ENCODE measurements at places on chromosomes 5 and 9.

GRCh38 chr5:78328585-78329173 is 31.7 kb upstream of the SCAMP1 start:
- no peak for DNase-seq

DNA sequence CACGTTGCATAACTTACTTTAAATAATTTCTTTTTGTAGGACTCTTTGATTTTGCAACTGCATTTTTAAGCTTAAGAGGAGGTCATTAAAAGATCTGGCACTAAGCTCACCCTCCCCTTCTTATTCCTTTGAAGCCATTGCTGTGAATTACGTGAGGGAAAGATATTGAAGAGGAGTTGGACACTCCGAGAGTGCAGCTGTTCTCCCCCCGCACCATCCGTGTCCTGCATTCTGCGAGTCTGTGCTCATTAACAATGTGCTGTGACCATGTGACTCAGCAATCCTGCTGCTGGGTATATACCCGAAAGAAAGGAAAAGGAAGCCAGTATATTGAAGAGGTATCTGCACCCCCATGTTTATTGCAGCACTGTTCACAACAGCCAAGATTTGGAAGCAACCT is 40.0 kb downstream of the NXNL2 start:
- no peak for DNase-seq

- DNase-seq = no peak
Observed at GRCh38 chr5:102545175-102545574, 46.4 kb upstream of the SLCO6A1 start.

GRCh38 chr5:1495525-1495897 is 28.2 kb downstream of the LPCAT1 start:
- no peak for DNase-seq

- DNase-seq = no peak
Observed at GRCh38 chr5:53469946-53470687, 10.3 kb upstream of the FST start.

DNA sequence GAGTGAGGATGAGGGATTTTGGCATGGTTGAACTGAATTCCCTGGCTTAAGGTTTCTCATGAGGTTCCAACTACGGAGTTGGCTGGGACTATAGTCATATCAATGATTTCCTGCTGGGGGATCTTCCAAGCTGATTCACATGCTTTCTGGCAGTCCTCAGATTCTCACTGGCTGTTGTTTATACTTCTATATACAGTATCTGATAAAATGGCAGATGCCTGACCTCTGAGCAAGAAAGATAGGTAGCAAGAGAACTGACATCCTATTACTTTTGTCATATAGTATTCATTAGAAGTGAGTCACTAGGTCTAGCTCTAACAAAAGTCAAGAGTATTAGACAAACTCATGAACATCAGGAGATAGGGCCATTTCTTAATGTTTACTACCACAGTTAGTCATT is 440.9 kb upstream of the EDIL3 start:
- no peak for DNase-seq

GRCh38 chr9:76530458-76531110 is 71.6 kb downstream of the GCNT1 start:
- DNase-seq = no peak

GRCh38 chr9:127915801-127916719 is 781 bp downstream of the ST6GALNAC4 start:
- DNase-seq = no peak

- peak; percentile 35 for DNase-seq
Observed at GRCh38 chr9:127569886-127570401, 42.1 kb upstream of the STXBP1 start.

- no peak for DNase-seq
Observed at GRCh38 chr5:9222054-9222976, 323.6 kb downstream of the SEMA5A start.

DNA sequence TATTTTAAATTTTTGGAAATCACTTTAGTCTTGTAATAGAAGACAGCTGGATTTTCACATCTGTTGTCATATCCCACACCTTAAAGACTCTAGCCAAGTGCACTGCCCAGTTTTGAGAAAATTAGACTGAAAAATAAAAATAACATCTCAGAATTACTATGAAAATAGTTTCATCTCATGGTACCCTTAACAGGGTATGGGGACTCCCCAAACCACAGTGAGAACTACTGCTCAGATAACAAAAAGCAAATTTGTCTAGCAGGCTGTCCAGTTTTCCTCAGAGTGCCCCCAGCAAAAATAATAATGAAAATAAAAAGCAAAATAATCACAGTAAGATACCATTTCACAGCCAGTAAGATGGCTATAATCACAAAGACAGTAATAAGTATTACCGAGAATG is 6.5 kb downstream of the UBQLN1 start:
- DNase-seq = no peak

GRCh38 chr9:123544007-123544827 is 188.2 kb downstream of the CRB2 start:
- peak; percentile 3 for DNase-seq

DNA sequence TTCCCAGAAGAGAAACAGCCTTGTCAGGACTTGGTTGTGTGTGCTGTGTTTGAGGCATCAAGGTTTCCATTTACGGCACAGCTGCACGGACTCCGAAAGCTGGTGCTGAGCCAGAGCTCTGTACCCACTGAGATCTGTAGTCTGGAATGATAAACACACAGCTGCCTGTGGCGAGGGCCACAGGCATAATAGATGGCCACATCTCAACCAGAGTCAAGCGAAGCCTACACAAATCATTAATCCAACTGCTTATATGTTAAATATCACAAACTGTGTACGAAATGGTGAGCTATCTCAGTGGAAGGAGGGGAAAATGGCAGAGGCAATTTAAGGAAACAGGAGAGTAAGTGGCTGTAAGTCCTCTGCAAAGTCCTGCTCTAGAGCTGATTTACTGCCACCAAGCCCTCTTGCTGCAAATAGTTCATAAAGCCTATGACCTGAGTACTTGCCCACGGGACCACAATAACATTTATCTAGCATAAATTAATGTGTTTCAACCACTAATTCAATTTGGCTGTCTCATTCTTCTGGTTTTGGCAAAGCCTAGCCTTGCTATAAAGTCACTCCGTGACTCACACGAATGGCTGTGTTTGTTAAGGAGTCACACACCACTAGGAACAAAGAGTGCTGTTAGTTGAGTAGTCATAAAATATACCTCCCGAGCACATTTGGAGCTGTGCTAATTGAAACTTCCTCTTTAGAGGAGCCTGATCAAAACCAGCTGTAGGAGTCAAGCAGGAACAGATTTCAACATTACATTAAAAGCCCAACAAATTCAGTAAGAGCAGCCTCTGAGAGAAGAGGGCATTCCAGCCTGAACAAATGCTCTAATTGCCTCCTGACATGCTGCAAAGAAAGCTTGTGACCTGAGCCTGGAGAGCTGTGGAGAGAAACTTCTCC is 738.6 kb upstream of the ZNF608 start:
- no peak for DNase-seq

DNA sequence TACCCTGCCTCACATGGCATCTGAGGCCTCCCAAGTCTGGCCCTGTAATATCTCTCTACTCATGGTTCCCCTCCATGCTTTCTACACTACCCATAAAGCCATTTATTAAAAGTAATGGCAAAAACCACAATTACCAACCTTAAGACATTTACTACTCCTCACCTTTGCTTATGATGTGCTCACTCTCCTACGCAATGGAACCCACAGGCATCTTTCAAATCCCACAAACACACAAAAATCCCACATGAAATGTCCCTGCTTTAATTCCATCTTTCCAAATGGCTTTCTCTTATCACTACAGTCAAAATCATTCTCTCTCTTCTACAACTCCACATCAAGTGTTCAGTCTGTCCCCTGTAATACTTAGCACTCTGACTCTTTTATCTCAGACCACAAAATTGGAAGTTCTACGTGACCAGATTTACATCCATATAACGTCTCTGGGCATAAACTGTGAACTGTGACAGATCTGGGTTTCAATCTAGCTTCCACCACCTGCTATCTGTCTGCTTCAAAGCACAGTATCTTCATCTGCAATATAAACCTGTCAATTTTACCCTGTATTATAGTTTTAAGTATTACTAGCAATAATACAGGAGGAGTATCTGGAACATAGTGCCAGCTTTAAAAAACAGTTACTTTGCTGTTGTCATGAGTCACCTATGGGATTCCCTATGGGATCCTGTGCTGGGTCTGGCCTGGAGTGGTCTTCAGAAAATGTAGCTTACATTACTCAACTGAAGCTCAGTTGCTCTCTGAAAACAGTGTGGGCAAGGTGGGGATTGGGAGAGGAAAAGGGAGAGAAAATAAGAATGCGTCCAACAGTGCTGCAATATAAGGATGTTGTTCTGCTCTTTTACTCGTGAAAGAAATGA is 137.1 kb upstream of the TRIM32 start:
- no peak for DNase-seq

GRCh38 chr5:171623551-171624097 is 162.0 kb upstream of the SMIM23 start:
- no peak for DNase-seq

GRCh38 chr9:35110327-35110761 is 5.3 kb downstream of the ATOSB start:
- no peak for DNase-seq

DNA sequence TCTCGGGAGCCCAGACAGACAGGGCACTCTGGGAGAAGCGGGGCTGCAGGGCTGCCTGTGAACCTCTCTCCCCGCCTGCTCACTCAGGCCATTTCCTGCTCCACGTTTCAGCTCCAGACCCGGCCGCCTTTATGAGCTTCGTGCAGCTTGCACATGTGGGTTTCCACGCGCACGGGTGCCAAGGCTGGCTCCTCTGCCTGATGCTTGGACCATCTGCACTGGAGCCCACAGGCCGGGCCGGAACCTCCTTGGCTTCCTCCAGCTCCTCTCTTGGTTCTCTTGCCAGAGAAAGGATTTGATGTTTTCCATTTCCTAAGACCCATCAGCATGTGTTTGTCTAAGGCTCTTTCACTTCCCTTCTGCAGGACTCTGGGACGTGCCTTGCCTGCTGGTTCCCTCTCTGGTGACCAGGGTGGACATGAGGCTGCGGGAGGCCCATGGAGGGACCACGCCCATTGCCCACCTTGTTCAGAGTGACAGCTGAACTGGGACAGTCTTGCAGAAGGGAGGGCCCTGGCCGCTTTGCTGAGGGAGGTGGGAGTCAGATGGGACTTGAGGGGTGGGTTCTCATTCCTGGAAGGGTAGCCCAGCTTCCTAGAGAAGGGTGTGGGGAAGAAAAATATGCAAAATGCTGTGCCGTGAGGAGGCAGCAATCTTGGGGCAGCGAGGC is 23.3 kb upstream of the COL5A1 start:
- no peak for DNase-seq

DNA sequence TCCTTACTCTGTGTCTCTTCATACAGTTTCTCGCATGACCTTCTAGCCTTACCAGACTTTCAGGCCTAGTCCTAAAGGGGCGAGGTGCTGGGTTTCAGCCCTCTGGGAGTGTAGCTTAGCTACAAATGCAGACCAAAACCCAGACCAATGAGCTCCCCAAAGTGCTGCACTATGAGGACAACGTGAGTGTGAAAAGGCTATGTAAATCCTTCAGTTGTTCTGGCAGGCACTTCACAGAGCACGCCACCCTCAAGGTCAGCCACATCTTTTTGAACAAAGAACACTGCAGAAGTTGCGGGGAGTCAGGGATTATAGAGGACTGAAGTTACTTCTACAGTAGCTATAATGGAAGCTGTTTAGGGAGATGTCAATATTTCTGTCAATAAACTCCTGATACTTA is 301.7 kb downstream of the MARCHF11 start:
- no peak for DNase-seq

DNA sequence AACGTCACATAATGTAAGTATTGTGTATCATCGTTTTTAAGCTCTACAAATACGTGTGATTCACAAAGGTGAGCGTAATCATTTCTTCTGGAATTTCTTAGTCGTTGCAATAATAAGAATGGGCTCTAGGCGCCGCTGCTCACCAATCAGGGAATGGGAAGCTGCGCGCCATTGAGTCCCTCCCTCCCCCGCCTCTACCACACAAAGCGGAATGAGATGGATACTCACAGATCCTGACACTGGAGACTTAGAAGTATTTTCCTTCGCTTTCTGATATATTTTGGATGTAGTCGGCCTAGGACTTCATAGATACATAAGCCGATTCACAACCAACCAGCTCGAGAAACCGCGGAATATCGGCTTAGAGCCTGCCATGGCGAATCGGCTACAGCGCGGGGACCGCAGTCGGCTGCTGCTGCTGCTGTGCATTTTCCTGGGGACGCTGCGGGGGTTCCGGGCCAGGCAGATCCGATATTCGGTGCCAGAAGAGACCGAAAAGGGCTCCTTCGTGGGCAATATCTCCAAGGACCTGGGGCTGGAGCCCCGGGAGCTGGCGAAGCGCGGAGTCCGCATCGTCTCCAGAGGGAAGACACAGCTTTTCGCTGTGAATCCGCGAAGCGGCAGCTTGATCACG is at the start of gene PCDHGA11:
Gene PCDHGA11 (plus strand): TSS at position 197 of the 634 bp plus-strand sequence. CDS start 177 bp downstream, at position 374.
- DNase-seq = no peak

DNA sequence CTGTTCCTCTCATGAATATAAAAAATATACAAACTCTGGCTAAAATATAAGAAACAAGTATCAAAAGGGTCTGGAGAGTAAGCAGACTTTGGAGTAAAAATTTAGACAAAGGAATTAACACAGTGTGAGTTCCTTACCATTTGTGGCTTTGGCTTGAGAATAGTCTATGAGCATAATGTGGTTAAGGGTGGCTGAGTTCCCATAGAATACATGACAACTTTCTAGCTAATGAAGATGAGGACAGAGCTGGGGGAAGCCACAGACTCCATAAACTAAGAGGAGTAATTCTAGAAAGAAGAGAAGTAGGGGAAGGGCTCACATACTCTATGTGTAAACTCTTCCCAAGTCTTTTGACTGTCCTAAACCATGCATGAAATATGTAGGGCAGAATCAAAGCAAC is 79.4 kb downstream of the CAAP1 start:
- no peak for DNase-seq

DNA sequence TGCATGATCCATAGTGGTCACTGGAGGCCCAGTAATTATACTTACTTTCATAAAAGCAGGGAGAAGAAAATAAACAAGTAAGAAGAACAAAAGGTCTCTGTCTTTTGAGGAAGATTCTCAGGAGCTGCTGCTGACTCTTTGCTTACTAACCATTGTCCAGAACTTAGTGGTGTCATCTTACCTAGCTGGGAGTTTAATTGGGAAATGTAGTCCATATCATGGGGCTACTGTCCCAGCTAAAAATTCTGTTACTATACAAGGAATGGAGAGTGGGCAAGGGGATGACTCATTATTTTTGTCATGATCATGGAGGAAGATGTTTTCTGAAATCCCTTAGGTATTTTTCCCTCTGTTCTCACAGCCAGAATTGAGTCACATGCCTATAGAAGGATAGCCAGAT is 639.3 kb downstream of the MTRR start:
- DNase-seq = no peak

- DNase-seq = no peak
Observed at GRCh38 chr5:6786786-6787495, 73.7 kb downstream of the TENT4A start.
